ENCODE measurements at places on chromosomes 1 and 21. TPM values are rescaled to one million over a fixed set of nuclear protein-coding genes. Genes with fewer than 3 reads are reported as not detected.

MIXL1 gene
- 0.10 TPM for total RNA-seq

LCE1C gene
- total RNA-seq = not detected

GRCh38 chr21:14814991-14815390, 249.8 kb downstream of the NRIP1 start:
- H3K36me3 ChIP-seq = peaks cover 2% of the 10 kb centered on the region
- peaks cover 2% of the 10 kb centered on the region for H3K4me1 ChIP-seq
- H3K27ac ChIP-seq = no peak overlapping the region
- no peak overlapping the region for H3K4me3 ChIP-seq
- H3K27me3 ChIP-seq = no peaks in the 10 kb centered on the region

GRCh38 chr1:6350416-6351088, 43.0 kb downstream of the ACOT7 start:
- no peak overlapping the region for H3K4me3 ChIP-seq
- H3K36me3 ChIP-seq = peaks cover 4% of the 10 kb centered on the region
- H3K4me1 ChIP-seq = peaks cover 15% of the 10 kb centered on the region
- H3K27ac ChIP-seq = no peak overlapping the region

SLC19A2 gene
- 6.2 TPM for total RNA-seq
